Type B pancreatic cell (in vitro differentiated cells): ENCODE measurements at places on chromosomes 3 and 15. TPM values are rescaled to one million over a fixed set of nuclear protein-coding genes. Genes with fewer than 3 reads are reported as not detected.

Gene PLSCR5
- total RNA-seq, result 0.24 TPM in 1 of 2 replicates, not detected in the other

Gene TNNC1
- 6.6 and 16.6 TPM in 2 replicates for total RNA-seq

Gene ACVR2B
- 27.1 and 42.8 TPM in 2 replicates for total RNA-seq

Gene SLC51A
- total RNA-seq, result 3.7 and 4.7 TPM in 2 replicates

Gene AMIGO3
- 0.36 TPM in 1 of 2 replicates, not detected in the other for total RNA-seq

Gene CCR8
- total RNA-seq, result 1.2 TPM in 1 of 2 replicates, not detected in the other

Gene ACTC1
- 0.52 and 19.7 TPM in 2 replicates for total RNA-seq

Gene ZNF660
- total RNA-seq, result 4.0 and 19.2 TPM in 2 replicates

Gene KLHL6
- total RNA-seq, result not detected in 2 replicates

Gene PSTPIP1
- total RNA-seq, result 0.77 TPM in 1 of 2 replicates, not detected in the other

Gene KIF7
- total RNA-seq, result 5.5 and 15.5 TPM in 2 replicates

Gene TRIM71
- total RNA-seq, result 11.2 and 26.5 TPM in 2 replicates

Gene ZBED2
- 2.2 and 3.3 TPM in 2 replicates for total RNA-seq

Gene ROPN1B
- total RNA-seq, result 0.53 and 1.2 TPM in 2 replicates

Gene C3orf70
- total RNA-seq, result 1.6 and 4.1 TPM in 2 replicates

Gene GRAMD1C
- total RNA-seq, result 7.3 TPM in 2 replicates

Gene THAP10
- total RNA-seq, result 2.7 and 5.3 TPM in 2 replicates

Gene NTRK3
- total RNA-seq, result 2.9 and 16.9 TPM in 2 replicates

Gene PLA2G4F
- 1.1 and 3.2 TPM in 2 replicates for total RNA-seq

Gene ZNF501
- 5.0 and 5.8 TPM in 2 replicates for total RNA-seq

Gene CADPS
- total RNA-seq, result 21.6 and 26.8 TPM in 2 replicates

Gene CCDC39
- total RNA-seq, result 0.41 TPM in 1 of 2 replicates, not detected in the other

Gene CLDN18
- 7.3 and 50.8 TPM in 2 replicates for total RNA-seq

Gene ATP13A5
- not detected in 2 replicates for total RNA-seq

Gene OSBPL10
- 24.4 and 43.6 TPM in 2 replicates for total RNA-seq

Gene AQR
- total RNA-seq, result 38.0 and 38.3 TPM in 2 replicates

Gene DTWD1
- total RNA-seq, result 28.3 and 33.2 TPM in 2 replicates

Gene RLBP1
- total RNA-seq, result not detected in 2 replicates

Gene ARGFX
- not detected in 2 replicates for total RNA-seq

Gene TIMP4
- 0.43 and 0.48 TPM in 2 replicates for total RNA-seq

Gene TRMT10C
- 28.5 and 31.9 TPM in 2 replicates for total RNA-seq

Gene CLDN16
- 0.10 TPM in 1 of 2 replicates, not detected in the other for total RNA-seq

Gene SPSB4
- 4.7 and 23.8 TPM in 2 replicates for total RNA-seq

Gene SH2D7
- total RNA-seq, result not detected in 2 replicates

Gene HOMER2
- 18.8 and 23.4 TPM in 2 replicates for total RNA-seq

Gene ZNF445
- total RNA-seq, result 24.8 and 41.5 TPM in 2 replicates

Gene CDC25A
- 13.0 and 28.0 TPM in 2 replicates for total RNA-seq
